ENCODE measurements at places on chromosomes 2 and 18. TPM values are rescaled to one million over a fixed set of nuclear protein-coding genes. Genes with fewer than 3 reads are reported as not detected.
A peak's percentile ranks its signal among the peaks of the same experiment; 100 is the strongest.

- no peak for DNase-seq
Observed at GRCh38 chr2:66095820-66096345, 339.0 kb upstream of the MEIS1 start.

DNA sequence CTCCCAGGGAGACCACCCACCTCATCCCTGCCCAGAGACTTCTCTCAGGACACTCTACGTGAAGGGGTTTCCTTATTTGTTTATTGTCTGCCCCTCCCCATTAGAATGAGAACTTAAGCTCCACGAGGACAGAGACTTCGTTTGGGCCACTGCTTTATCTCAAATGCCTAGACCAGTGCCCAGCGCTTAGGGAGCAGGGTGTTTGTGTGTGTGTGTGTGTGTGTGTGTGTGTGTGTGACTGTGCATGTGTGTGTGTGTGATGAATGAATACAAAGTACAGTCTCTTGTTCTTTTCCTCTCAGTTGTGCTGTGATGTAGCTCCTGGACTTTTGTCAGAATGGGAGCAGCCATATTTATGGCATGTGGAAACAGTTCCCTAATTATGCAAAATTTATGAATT lies 34.4 kb upstream of the CABYR start:
- no peak for DNase-seq

- DNase-seq: peak; percentile 80
Observed at GRCh38 chr18:32289483-32290075, 99.7 kb downstream of the MEP1B start.

DNA sequence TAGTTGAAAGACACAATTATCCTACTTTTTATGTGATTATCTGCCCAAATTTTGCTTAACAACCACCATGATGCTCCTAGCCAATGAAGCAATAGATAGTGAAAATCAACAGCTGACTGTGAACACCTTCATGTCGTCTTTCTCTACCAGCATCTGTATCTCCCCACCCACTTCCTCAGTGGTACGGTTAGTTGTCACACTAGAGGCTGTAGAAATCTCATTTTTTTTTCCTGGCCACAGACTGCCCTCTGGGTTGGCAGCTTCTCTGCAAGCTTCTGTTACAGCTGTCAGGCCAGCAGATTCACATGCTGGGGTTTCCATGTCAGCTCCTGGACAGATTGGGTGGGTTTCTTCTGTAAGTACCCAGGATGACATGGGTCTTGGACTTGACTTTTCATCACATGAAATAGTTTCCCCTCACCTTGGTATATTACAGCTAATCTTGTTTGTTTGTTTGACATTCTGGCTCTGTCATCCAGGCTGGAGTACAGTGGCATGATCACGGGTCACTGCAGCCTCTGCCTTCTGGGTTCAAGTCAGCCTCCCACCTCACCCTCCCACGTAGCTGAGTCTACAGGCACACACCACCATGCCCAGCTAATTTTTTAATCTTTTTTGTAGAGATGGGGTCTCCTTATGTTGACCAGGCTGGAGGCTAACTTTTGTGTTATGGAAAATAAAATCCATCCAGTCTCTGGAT lies 24.3 kb downstream of the STAT4 start:
- no peak for DNase-seq

DNA sequence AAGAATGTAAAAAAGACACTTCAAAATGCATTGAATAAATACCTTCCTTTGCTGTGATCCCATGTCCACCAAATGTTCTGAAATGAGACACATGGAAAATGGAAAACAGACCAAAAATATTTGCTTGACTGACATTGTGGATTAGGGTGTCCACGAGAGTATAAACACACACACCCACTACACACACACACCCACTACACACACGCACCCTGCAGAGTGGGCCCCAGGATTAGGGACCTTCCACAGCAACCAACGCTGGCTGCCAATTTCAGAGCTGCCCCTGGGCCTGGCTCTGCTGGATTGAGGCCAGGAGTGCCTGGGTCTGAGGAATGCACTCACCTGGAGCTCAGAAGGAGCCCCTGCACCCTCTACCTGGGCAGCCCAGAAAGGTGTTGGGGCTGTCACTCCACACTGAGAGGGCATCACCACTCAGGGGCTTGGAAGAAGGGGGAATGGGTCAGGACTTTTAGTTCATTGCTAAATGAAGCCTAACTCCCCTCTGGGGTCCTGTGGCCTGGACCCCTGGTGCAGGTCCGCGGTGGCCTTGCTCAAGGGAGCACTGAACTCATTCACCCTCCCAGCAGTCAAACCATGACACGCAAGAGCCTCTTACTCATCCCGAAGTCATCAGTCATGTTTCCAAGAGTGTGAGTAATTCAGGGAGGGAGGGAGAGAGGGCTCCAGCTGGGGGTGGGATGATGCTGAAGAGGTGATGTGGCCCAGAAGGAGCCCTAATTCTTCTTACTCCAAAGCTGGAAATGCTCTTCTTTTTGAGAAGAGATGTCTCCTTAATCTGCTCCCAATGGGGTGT lies 50.2 kb upstream of the PLB1 start:
- peak; percentile 74 for DNase-seq

DNA sequence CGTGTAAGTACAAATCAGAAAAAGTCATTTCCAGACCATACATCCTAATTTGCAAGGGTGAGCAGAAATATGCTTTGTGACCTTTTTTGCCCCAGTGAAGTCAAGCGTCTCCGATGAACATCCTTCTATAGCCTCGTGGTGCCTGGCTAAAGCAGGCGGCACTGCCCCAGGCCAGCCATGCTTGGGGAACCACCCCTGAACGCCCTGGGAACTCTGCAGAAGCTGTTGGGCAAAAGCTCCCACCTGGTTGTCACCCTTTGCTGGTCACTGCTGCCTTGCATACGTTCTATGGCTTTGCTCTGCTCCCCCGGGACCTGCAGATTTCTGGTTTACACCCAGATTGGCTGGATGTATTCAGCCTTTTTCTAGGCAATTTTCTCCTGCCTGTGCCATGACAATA lies 256.4 kb downstream of the SS18 start:
- no peak for DNase-seq

DNA sequence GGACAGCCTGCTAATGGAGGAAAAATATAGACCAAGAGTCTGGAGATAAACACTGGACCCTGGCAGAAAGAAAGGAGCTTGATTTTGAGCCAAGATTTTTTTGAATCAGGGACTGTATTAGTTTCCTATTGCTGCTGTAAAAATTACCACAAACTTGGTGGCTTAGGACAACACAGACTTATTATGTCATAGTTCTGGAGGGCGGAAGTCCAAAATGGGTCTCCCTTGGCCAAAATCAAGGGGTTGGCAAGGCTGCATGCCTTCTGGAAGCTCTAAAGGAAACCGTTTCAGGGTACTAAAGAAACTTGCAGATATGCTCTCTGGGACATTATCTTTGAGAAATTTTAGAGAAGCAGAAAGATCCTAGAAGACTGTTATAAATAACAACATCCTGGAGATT lies 140.1 kb downstream of the BABAM2 start:
- no peak for DNase-seq

DNA sequence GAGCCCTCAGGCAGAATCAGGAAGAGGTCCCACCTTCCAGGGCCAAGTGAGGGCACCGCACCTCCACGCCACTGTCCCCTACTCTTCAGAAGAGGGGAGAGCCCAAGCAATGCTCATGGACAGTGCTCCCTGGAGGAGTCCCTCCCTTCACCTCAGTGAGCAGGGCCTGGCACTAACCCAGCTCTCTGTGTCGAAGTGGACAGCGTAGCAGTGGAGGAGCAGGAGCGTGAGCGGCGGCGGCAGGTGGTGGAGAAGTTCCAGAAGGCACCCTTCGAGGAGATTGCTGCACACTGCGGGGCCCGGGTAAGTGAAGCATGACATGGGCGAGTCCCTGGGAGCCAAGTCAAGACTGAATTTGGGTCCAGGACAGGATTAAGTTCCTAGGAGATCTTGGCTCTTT lies 16.7 kb downstream of the POMC start:
- no peak for DNase-seq

Gene KIF5C
- polyA plus RNA-seq: 2.1 TPM

Gene STPG4
- not detected for polyA plus RNA-seq

Gene ABCB11
- polyA plus RNA-seq: 2.7 TPM

Gene SLC40A1
- polyA plus RNA-seq: 153 TPM

Gene CFAP53
- polyA plus RNA-seq: 0.86 TPM
